CD4-positive, alpha-beta T cell treated with Interleukin-15 for 1 hour (primary cell): ENCODE measurements at places on chromosomes 5 and 9.

GRCh38 chr9:16191691-16192402 lies 639.0 kb downstream of the CCDC171 start:
- DNase-seq: no peak

- no peak for DNase-seq
These were observed 352.1 kb downstream of the GADD45G start for GRCh38 chr9:89956907-89957306.

DNA sequence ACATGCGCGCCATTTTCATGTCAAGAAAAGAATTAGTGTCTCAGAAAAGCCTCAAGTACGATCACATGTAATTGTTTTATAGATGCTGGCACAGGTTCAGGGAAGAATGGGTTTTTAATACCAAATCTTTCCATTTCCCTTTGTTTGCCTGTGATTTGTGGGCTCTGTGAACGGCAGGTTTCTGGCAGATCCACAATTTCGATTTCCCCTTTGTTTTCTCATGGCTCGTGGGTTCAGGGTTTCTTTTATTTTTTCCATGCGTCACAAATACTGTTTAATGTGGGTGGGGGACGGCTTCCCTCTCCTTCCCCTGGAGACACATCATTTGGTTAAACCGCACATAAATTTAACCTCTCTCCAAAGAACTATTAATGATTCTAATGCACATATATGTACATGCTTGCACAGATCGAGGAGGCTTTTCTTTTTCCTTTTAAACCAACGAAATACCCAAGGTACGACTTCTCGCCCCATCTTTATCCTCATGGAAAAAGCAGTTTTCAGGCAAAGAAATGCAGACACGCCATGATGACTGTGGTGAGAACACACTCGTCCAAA lies 195.9 kb downstream of the SLIT3 start:
- no peak for DNase-seq

DNA sequence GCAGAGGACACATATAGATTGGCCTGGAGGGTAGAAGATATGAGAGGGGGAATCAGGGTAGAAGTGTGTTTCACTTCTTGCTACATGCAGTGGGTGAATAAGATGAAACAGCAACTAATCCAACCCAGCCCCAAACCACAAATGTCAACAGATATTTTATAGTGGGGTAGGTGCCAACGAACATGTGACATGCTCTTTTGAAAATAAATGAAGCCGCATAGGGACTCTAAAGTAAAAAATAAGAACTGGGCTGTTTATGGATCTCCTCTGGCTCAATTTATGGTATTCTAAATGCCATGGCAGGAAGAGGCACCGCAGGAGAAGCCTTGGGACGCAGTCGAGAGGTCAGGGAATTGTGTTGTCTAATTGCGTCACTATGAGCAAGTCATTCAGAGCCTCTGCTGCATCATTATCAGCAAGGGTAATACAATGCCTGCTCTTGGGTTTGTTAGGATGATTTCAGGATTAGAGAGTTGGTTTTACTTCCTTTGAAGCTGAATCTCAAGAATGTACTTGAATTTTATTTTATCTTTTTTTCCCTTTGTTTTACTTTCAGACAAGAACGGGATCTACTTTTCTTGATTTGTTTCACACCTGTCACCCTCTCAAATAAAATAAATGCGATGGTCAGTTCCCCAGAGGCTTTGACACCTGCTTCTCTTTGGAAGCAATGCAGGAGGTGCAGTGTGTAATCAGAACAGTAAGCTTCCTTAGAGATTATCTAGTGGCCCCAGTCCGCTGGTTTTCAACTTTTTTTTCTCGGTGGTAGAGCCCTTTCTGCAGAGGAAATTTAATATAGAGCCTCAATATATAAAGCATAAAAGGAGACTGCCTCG lies 375.6 kb upstream of the CLINT1 start:
- no peak for DNase-seq

GRCh38 chr9:124415852-124416484 lies 726 bp upstream of the PSMB7 start:
- DNase-seq: no peak

GRCh38 chr5:42583322-42583721 lies 160.1 kb downstream of the GHR start:
- no peak for DNase-seq

DNA sequence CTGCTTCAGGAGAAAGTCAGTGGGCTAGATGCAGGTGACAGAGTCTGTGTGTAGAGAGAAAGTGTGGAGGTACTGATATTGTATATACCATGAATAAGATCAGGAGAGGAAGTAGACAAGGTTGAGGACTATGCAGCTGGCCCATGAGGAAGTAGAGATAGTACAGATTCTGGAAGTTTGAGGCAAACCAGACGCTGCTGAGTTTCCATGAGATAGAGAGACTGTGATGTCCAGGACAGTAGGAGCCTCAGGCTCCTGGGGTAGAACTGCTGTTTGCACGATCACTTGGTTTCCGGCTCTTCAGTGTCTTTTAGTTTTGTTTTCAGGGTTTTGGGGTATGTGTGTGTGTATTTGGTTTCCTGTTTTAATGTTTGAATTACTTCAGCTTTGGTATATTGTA lies 13.6 kb downstream of the OTULINL start:
- peak; percentile 22 for DNase-seq

- no peak for DNase-seq
These were observed 4.3 kb downstream of the NTRK2 start for GRCh38 chr9:84673806-84674205.

DNA sequence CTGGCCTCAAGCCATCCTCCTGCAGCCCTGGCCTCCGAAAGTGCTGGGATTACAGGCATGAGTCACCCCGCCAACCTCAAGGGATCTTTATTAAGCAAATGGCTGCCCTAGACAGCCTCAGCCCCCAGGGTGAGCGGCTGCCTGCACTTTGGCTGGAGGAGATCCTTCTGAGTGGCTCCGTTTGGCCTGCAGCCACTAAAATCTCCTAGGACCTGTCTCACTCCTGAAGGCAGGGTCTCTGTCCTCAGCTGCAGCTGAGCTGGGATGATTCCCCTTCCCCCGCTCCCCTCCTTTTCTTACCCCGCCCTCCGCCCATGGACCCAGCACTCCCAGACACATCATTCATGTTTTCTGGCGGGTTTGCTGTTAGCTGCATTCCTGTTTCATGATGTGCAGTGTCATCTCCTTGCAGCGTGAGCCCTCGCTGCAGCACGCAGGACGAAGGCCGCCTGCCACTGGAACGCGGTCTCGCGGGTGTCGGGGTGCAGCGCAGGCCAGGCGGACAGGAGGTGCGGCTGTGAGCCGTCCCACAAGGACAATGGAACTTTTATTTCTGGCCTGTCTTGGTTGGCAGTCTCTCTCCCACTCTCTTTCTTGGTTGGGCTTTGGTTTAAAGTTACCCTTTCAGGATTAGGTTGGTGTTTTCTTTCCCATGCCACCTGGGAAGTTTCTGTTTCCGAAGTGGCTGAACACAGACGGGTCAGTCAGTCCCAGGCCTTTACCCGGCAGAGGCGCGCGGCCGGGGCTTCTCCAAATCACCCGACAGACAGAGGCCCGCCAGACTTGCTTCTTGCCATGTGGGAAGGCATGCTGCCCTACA lies 137.1 kb downstream of the FOXD1 start:
- DNase-seq: no peak

- DNase-seq: peak; percentile 21
These were observed 82.6 kb downstream of the GALNT10 start for GRCh38 chr5:154273028-154273617.

GRCh38 chr9:91047993-91048607 lies 246.5 kb downstream of the SYK start:
- DNase-seq: no peak

- no peak for DNase-seq
These were observed 65.4 kb upstream of the LMX1B start for GRCh38 chr9:126548312-126548711.
